ENCODE measurements at places on chromosomes 11 and 22. TPM values are rescaled to one million over a fixed set of nuclear protein-coding genes. Genes with fewer than 3 reads are reported as not detected.
A peak's percentile ranks its signal among the peaks of the same experiment; 100 is the strongest.

GRCh38 chr11:232783-233565 lies 3.2 kb downstream of the SIRT3 start:
- DNase-seq, result no peak

GRCh38 chr22:31891366-31892079 lies 52.8 kb upstream of the YWHAH start:
- DNase-seq, result peak; percentile 88

DNA sequence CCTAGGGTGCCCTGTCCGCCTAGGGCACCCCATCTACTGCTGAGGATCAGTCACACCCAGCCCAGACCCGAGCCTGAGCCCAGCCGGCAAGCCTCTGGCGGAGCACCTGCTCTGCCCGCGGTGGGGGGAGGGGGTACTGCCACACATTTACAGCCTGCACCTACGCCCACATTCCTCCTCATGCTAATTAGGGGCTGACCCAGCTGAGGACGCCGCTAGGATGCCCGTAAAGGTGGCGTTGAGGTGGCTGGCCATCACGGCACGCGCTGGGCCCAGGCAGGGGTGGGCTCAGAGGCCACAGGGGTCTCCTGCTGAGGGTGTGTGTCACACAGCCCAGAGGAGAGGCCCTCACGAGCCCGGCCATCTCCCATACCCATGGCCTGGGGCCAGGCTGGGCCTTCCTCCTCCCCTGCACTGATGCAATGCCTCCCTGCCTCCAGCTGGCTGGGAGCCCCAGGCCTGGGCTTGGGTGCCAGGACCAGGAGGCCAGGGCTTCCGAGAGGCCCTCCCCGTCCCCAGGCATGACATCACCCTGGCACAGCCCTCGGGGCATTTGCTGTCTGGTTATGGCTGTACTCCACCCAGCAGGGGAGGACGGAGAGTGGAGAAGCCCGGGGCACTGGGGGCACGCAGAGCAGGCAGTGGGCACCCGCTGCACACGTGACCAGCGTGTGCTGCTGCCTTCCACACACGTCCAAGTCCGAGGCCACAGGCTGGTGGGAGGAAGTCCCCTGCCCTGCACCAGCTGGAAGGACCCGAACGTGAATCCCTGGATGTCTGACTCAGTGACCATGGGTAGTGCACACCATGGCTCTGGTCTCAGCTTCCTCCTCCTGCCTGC lies 12.7 kb downstream of the DUSP8 start:
- peak; percentile 63 for DNase-seq

DNA sequence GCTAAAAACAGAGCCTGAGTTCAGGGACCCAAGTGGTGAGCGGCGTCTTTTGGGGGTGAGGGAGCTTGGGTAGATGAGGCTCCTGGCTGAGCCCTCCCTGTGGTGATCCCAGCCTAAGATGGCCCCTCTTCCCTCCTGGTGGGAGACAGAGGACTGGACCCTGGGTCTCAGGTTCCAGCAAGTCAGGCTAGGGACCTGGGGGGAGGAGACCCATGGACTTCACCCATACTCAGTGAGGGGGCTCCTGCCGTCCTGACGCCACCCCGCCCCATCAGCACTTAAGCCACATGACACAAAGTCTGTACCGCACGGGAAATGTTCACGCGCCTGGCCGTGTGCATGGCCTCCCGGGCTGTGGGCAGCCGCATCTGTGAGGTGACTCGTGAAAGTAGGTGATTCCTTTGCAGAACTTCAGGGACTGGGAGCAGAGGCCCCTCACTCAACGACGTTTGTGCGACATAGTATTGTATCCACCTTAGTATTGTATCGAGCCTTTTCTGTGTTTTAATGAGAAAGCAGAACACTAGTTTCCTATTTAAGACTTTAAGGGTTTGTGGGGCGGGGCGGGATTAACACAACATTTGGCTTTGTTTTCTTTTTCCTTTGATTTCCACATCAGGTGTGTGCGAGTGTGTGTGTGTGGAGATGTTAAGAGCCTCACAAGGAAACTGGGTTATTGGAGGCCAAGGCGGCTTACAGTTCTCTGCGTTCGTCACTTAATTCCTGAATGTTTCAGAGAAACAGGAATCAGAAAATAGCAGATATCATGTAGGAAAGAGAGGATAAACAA lies 18.4 kb upstream of the TMEM191C start:
- DNase-seq, result no peak

DNA sequence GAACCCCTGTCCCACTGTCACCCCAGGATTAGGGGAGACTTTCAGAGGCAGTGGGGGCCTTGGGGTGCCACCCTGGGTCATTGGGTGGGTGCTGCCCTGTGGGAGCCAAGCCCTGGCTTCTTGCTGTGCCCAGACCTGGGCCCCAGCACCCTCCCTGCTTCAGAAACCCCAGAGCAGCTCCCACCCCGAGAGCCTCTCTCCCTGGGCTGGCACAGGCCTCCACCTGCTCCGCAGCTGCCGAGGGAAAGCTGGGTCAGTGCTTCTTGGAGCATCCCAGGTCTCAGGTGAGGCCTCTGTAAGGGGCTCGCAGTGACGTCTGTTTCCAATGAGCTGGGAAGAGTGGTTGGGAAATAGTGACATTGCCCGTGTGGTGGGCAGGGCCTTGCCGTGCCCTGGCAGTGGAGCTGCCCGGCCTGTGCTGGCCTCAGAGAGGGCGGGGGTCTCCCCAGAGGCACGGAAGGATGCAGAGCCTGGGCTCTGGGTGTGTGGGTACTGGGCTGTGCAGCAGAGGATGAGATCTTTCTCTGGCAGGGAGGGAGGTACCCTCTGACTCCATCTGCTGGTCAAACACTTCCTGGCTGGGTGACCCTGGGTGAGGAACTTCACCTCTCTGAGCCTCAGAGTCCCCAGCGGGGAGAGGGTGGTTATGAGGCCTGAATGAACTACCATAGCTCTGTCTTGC lies 23.0 kb downstream of the C22orf23 start:
- peak; percentile 27 for DNase-seq

DNA sequence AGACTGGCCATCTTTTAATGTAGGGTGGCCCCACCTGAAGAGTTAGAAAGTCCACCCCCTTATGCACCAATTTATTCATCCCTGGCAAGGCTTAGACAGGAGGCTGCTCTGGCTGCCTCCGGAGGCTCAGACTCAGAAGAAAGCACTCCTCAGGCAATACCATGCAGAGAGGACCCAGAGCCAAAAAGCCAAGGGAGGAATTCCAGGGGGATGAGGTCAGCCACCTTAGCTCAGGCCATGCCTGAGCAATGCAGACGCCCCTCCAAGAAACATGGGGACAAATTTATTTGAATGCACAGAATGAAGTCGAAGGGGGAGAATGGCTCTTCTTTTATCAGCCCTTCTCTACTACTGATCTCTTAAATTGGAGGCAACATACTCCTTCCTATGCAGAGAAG lies 39.7 kb upstream of the GLYAT start:
- no peak for DNase-seq

GRCh38 chr22:42289671-42290541 lies 19.5 kb upstream of the TCF20 start:
- no peak for DNase-seq

- DNase-seq, result no peak
Observed at GRCh38 chr11:102912482-102912830, 37.7 kb upstream of the MMP12 start.

DNA sequence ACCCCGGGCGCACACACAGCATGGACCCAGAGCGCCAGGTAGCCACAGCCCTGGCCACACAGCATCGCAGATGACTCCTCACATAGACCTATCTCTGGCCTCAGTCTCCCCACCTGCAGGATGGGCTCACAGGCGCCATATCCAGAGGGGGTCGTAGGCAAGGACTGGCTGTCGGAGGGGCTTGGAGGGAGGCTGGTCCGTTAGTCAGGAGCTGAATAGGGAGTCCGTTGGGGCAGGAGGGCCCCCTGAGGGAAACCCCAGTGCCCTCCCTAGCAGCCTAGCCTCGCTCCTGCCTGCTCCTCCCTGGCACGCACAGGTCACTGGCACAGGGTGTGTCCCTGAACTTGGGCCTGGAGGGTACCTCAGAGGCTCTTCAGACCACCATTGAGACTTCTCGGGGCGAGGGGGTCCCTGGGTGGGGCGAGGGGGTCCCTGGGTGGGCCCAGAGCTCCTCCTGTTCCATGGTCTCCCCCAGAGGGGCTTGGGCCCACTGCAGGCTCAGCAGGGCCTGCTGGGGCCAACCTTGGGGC lies 2.0 kb downstream of the PLXNB2 start:
- no peak for DNase-seq

MMP12 gene
- total RNA-seq, result 3.0 TPM

SCN4B gene
- total RNA-seq, result not detected

CABP4 gene
- total RNA-seq, result not detected

UPK3A gene
- total RNA-seq, result not detected

ZP1 gene
- total RNA-seq, result not detected

FIBP gene
- total RNA-seq, result 144 TPM
